ENCODE measurements at places on chromosomes 7 and 10. TPM values are rescaled to one million over a fixed set of nuclear protein-coding genes. Genes with fewer than 3 reads are reported as not detected.

The FBH1 gene
- 78.6 TPM for total RNA-seq

The GPER1 gene
- total RNA-seq = 3.4 TPM

The DRGX gene
- total RNA-seq = not detected

The RNF148 gene
- total RNA-seq = 0.43 TPM

The RNF32 gene
- total RNA-seq = 3.2 TPM

The MYL10 gene
- total RNA-seq = not detected

The MGAM2 gene
- total RNA-seq = not detected

The AGR3 gene
- not detected for total RNA-seq

The LAMTOR4 gene
- total RNA-seq = 196 TPM

The SPDYE16 gene
- total RNA-seq = not detected

The VIPR2 gene
- total RNA-seq = not detected

The ST8SIA6 gene
- 1.6 TPM for total RNA-seq

The AGBL3 gene
- total RNA-seq = 0.58 TPM

The SPACDR gene
- 8.4 TPM for total RNA-seq

The MRC1 gene
- 0.09 TPM for total RNA-seq

Measured in pericardium fibroblast (primary cell).